ENCODE measurements at places on chromosomes 5 and 9.
A peak's percentile ranks its signal among the peaks of the same experiment; 100 is the strongest.

GRCh38 chr5:69103521-69103920 is 9.7 kb downstream of the SLC30A5 start:
- DNase-seq, result no peak

DNA sequence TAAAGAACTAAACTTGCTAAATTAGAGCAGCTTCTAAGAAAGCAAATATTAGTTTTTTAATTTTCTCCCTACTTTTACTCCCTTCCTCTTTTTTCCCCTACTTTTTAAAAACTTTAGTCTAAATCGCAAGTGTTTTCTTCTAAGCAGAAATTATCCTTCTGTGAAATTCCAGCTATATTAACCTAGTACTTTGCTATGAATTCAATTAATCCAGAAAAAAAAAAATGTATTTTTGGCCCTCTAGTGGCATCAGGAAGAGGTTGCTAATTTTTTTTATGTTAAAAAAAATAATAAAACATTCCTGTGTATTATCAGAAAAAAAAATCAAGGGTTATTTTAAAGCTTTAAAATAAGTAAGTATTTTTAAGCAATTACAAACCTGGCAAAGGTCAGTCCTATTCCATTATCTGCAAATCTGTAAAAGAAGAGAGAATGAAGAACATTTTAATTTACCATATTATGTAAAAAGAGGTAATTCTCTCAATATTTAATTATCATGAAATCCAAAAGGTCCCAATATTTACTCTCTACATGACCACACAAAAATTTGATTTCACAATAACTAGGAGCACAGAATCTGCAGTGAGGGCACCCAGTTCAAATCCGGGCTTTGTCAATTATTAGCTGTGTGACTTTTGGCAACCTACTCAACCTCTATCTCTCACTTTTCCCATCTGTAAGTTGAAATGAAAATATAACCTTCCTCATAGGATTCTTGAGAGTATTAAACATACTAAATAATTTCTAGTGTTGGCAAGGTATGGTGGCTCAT is 52.0 kb downstream of the CEMIP2 start:
- no peak for DNase-seq

GRCh38 chr5:75234251-75234650 is 2.4 kb downstream of the ANKRD31 start:
- no peak for DNase-seq

GRCh38 chr9:110655754-110656641 is 12.6 kb upstream of the MUSK start:
- DNase-seq, result no peak

GRCh38 chr9:85212887-85213286 is 528.9 kb downstream of the AGTPBP1 start:
- DNase-seq, result no peak

GRCh38 chr5:122745597-122745996 is 29.3 kb upstream of the SNX2 start:
- no peak for DNase-seq

- no peak for DNase-seq
These were observed 4.4 kb downstream of the IL9 start for GRCh38 chr5:135891268-135891667.

DNA sequence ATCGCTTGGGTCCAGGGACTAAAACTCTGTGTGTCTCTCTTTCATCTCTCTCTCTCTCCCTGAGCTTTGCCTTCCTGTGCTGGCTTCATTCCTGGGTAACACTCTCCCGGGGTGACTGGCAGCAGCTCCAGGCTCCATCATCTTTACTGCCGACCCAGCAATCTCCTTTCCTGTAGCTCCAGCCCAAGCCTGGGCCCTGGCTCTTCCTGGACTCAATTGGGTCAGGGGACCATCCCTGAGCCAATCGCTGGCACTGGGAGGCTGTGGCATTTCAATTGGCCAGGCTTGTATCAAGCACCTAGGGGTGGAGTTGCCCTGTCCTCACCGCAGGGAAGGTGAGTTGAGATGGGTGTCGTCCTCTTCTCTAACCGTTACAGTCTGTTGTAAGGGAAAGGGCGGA is 31.9 kb downstream of the FAM240B start:
- no peak for DNase-seq

DNA sequence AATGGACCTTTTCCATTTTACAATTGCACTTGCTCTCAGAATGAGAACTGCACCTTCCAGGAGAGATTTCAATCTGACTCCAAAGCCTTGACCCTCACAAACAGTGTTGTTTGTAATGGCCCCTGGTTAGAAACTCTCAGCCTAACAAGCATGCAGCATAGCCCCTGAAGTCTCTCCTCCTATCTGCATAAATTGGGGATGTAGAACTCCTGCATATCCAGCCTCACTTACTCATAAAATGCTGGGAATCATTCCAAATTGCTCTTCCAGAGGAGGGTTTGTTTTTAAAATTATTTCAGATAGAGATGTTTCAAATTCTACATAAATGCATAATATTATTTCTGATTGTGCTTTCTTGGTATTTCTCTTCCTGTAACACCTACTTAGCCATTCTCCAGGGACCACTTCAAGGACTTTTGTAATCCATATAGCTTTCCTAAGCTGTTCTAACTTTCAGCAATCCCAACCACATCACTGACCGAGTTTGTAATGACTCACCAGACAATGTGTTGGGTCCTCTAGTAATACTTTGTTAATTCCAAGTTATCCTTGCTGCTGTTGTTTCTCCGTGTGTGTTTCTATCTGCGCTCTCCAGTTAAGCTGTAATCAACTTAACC is 143.8 kb upstream of the CCDC152 start:
- no peak for DNase-seq

GRCh38 chr9:121837113-121837961 is 185.9 kb downstream of the DAB2IP start:
- DNase-seq, result peak; percentile 83

DNA sequence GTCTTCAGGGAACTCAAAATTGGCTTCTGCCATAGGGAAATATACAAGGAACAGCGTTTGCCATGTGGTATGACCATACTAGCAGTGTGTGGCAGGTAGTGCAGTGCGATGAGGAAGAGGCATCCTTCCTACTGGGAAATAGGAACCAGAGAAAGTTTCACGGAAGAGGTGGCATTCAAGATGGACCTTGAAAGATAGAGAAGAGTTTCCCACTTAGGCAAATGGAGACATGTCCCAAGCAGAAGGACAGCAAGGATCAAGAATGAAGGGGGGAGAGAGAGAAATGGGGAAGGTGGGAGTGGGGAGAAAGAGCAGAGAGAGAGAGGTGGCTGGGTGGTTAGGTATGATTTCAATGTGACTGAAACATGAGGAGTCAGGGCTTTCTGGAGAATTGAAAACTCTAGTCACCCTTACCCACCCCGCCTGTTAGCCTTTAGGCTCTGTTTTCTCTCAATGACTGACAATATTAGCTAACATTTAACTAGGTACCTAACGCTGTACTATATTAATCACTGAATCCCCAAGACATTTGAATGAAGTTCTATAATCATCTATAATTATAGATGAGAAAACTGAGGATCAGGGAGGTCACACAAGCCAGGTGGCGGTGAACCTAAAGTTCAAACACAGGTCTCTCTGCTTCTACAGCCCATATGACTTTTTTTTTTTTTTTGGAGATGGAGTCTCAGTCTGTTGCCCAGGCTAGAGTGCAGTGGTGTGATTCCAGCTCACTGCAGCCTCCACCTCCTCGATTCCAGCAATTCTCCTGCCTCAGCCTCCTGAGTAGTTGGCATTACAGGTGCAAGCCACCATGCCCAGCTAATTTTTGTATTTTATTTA is 171.3 kb downstream of the NR3C1 start:
- DNase-seq, result no peak

DNA sequence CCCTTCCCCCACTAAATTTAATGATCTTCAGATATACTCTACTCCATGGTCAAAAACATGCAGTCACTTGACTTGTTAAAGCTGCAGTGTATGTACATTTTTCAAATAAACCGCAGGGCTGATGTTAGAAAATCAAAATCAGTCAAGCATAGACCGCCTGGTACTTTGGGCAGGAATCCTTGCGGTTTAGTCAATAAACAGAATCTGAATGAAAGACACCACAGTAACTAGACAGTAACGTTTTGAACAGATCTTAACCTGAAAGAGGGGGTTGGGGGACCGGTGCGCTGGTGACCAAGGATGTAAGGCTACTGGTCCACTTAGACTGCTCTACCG is 188.8 kb downstream of the BNC2 start:
- DNase-seq, result no peak

DNA sequence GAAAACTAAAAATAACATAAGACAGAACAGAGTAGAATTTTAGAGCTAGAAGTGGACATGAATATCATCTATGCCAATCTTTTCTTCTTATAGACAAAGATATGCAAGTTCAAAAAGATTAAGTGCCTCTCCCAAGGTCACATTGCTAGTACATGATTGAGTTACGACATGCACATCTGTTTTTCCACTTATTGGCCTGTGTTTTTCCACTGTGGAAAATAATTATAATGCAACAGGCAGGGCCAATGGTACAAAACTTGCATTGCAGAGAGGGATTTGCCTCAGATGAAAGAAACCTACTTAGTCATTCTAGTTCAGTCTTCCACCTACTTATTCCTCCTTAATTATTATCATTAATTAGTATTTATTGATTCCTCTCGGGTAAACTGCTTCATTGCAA is 407.8 kb upstream of the SGCD start:
- no peak for DNase-seq

DNA sequence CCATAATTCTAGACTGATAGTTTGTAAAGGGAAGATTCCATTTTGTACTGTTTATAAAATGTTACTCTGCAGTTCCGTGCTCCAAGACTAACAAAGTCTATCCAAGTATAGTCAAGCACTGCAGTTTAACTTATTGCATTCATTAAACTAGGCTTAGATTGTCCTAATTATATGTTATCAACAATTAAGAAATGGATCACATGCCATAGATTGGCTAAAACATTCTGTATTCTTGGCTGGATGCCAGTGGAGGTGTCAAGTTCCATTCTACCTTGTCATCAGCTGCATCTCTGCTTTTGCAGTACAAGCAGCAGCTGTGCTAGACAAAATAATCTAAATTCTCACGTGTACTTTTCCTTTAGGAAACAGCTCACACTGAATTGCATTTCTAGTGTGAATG is 69.4 kb upstream of the MEF2C start:
- DNase-seq, result no peak

- DNase-seq, result no peak
These were observed 55.1 kb downstream of the MPDZ start for GRCh38 chr9:13224366-13224765.

GRCh38 chr5:102249381-102249780 is 46.7 kb downstream of the SLCO4C1 start:
- no peak for DNase-seq

GRCh38 chr9:74645007-74645639 is 148.0 kb downstream of the RORB start:
- no peak for DNase-seq

- DNase-seq, result peak; percentile 63
These were observed 10.1 kb upstream of the MOB3B start for GRCh38 chr9:27539479-27540441.

GRCh38 chr9:85876628-85877027 is 64.3 kb upstream of the NAA35 start:
- DNase-seq, result no peak

Measured in ovary (tissue), 10 donors.